ENCODE measurements at places on chromosomes 4 and X.

DNA sequence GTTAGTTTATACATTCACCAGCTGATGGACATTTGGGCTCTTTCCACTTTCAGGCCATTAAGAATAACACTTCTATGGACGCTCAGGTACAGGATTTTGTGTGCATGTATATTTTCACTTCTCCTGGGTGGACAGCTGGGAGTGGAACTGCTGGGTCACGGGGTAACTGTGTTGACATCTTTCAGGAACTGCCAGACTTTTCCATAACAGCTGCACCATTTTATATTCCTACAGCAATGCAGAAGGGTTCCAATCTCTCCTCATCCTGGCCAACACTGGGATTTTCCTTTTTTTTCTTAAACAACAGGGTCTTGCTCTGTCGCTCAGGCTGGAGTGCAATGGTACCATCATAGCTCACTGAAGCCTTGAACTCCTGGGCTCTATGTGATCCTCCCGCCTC is 11.9 kb downstream of the HAUS7 start:
- DNase-seq, result no peak

- no peak for DNase-seq
Observed at GRCh38 chr4:139144161-139144859, 32.7 kb downstream of the ELF2 start.

- DNase-seq, result no peak
Observed at GRCh38 chr4:157706155-157706554, 466.7 kb downstream of the GASK1B start.

- DNase-seq, result no peak
Observed at GRCh38 chr4:41541687-41542094, 3.7 kb downstream of the LIMCH1 start.

- DNase-seq, result no peak
Observed at GRCh38 chrX:109839694-109840567, 106.9 kb upstream of the ACSL4 start.

DNA sequence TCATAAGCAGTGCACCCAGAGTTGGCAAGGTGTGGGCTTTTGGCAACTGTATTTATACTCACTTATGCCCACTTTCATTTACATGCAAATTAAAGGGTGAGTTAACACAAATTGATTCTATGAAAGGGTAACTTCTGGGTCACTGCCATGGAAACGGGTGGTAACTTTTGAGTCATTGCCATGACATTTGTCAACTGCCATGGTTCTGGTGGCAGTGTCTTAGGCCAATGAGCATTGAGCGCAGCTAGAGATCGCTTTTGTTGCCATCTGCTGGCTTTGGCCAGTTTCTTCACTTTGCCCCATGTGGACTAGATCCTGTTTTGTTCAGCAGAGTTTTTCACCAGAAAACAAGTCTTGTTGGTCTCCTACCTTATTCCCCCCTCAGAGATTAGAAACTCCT is 170.8 kb upstream of the NUDT6 start:
- DNase-seq, result no peak

DNA sequence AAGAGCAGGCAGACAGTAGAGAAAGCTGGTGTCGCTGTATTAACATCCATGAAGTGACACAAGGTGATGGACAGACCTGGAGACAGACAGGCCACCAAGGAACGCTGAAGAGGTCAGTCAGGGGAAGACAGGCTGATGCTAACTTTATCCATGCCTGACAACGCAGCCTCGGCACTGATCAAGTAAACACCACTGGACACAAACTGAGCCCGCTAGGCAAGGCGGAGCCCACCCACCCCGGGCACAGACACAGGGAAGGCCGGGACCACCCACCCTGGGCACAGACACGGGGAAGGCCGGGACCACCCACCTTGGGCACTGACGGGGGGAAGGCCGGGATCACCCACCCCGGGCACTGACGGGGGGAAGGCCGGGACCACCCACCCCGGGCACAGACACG is 18.8 kb downstream of the PPP2R3B start:
- no peak for DNase-seq

- DNase-seq, result no peak
Observed at GRCh38 chr4:2163311-2163821, 78.6 kb downstream of the HAUS3 start.

DNA sequence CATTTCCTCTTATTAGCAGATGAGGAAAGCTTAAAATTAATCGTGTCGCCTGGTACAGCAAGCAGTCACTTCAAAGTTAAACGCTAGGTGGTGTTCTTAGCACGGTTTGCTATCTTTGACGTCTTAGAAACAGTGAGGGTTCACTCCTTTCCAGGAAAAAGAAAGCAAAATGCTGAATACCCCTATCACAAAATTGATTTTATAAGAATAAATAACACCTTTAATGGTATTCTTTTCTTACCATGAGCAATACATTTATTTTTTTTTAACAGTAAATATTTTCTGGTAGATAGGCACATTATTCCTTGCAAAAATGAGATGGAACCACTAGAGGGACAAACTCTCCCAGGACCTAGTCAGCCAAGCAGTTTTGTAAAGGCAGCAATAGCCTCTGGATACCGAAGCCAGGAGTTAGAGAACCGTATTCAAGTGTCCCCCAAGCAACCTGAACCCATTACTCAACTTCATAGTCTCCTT is 153.9 kb downstream of the KDR start:
- no peak for DNase-seq

DNA sequence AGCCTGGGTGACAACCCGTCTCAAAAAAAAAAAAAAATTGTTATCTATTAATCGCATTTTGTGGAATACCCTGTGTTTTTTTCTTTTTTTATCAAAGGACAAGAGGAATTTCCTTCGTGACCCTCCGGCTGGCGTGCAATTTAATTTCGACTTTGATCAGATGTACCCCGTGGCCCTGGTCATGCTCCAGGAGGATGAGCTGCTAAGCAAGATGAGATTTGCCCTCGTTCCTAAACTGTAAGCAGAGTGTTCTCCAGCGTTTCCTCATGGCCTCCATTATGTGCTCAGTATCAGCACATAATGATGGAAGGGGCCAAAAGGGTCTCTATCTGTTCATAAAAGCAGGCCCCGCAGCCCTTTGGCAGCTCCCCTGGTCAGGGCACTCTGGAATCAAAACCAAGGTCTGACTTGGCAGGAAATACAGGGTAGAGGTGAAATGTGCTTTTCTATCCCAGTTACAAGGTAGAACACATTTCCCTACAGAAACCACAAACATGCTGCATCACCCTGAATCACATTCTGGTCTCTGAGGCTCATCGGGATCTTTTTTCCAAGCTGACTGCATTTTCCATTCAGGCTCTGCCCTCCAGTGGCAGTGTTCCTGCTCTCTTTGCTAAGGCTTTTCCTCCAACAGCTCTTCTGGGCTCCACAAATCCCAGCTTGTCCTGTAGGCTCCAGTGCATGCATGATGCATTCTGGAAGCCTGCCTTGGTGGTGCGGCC is 24.4 kb downstream of the SYAP1 start:
- DNase-seq, result no peak

DNA sequence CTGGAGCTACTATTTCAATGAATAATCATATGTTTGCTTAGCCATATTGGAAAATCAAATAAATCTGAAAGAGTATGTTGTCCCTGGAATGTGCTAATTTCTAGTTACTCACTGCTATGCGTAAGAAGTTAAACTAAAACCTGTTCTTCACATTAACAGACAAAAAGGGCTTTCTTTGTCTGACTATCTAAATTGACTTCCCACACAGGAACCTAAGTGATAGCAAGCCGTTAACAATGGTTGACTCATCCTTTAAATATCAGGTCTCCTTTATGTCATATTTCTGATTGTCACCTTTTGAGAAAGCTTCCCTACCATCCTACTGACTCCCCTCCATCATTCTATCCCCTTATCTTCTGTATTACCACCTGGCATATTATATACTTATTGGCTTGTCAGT is 81.4 kb downstream of the AMELX start:
- no peak for DNase-seq
